ENCODE measurements at places on chromosomes 4 and X.

- no peak for DNase-seq
Measured at GRCh38 chr4:58093352-58093751, 983.2 kb upstream of the IGFBP7 start.

DNA sequence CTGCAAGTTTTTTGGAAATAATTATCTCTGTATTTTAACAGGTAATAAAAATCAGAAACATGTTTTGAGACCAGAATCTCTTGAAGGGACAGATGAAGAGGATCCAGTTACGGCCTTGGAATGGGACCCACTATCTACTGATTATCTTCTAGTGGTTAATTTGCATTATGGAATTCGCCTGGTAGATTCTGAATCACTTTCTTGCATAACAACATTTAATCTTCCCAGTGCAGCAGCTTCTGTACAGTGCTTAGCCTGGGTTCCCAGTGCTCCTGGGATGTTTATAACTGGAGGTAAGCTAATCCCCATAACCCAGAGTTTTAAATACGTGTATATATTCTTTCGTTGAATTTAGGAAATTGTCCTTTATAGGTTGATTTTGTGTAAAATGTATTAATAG lies 59.4 kb downstream of the WDR17 start:
- DNase-seq: no peak

DNA sequence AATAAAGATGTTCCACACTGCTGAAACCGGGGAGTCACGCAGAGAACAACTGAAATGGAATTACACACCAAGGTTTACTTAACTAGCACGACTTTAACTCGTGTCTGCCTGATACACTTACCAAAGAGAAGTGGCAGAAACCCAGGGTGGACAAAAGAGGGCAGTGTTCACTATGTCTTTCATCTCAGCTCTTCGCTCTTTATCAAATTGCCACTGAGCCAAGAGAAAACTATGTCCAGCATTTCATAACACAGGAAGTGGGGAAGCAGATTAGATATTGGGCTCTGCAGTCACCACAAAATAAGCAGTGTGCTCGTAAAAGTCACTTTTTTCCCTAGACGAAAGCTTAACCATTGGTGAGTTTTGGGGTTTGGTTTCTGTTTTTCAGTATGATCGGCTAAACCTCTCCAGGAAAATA lies 155.7 kb downstream of the CHIC2 start:
- peak; percentile 24 for DNase-seq

- no peak for DNase-seq
Measured at GRCh38 chr4:118076958-118077766, 42.9 kb downstream of the NDST3 start.

- no peak for DNase-seq
Measured at GRCh38 chrX:41716767-41717473, 7.1 kb upstream of the GPR82 start.

- no peak for DNase-seq
Measured at GRCh38 chr4:118981171-118981838, 92.7 kb downstream of the SYNPO2 start.

GRCh38 chrX:39152106-39152649 lies 350.9 kb downstream of the MID1IP1 start:
- DNase-seq: no peak

DNA sequence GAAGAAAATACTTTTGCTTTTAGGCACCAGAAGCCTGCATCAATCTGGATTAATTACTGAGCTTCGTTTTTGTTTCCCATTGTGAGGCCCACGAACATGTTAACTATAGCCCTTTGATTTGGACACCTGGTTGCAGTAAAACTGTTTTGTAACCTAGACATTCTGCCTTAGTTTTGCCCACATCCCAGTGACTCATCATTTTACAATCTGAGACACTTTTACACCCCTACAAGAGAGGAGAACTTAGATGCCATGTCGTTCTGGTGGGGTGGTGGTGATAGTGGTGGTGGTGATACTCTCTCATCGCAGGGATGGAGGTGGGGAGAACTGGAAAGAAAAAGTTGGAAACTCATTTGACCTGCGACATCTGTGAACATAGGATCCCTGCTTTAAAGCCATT lies 1257.2 kb downstream of the ADGRL3 start:
- no peak for DNase-seq

DNA sequence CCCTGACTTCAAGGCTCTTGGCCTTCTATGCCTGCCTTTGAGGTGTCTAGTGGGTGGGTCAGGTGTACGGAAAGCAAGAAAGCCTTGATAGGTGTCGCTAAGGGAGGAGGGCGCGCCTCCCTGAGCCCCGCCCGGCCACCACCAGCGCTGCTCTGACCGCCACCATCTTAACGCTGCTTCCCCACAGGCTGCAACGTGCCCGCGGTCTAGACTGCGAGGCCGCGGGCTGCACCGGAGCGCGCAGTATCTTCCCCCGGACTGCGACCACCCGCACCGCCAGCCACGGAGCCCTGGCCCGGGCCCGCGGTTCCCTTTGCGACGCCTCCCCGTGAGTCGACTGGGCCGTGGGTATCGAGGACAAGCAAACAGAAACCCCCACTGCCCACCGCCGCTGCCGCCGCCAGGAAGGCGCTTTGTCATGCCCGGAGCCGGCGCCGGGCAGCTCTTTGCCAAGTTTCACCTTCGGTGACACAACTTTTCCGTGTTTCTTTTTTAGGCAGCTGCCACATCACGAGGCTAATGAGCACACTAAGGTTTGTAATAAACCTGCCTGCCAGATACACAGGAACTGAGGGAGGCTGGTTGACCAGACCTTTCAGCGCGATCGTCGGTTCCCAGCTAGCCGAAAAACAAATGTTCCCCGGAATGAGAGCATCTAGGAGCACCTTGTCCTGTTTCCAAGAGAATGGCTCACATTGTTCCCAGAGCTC lies 335.8 kb upstream of the F9 start:
- no peak for DNase-seq

DNA sequence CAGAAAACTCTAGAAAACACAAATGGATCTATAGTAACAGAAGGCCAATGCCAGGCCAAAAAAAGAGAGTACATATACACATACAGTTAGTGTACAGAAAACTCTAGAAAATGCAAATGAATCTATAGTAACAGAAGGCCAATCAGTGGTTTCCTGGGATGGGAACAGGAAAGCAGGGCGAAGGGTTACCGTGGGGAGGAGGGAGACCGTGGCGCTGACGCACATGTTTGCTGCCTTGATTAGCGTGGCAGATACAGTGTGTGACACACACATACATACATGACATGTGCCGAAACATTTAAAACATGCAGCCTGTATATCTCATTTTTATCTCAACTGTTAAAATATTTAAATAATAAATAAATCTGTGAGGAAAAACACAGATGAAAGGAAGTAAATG lies 14.7 kb downstream of the GAK start:
- no peak for DNase-seq

DNA sequence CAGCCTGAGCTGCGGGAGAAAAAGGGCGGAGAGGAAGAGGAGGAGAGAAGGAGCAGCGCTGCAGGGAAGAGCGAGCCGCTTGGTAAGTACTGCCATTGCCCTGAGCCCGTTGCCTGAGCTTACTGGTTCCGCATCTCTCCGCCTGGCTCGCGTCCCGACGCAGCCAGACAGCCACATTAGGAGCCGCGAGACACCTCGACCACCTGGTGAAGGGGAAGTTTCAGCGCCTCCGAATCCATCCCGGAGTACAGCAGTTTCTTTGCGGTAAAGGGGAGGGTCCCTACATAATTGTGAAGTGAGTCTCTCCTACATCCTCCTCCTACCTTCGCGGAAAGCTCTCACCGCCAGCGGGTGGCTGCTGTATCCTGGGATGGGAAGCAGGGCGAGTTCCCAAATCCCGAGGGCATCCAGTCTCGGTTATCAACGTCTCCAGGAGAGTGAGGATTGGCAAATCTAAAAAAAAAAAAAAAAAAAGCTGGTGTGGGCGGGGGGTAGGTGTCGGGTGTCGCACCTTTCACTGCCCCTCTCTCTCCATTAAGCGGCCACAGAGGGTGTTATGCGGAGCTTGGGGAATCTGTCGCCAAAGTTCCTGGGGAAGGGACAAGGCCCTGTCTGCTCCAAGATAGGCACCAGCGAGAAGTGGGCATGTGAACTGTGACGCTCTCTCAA lies 7.9 kb downstream of the TBX22 start:
- no peak for DNase-seq

GRCh38 chr4:136112116-136112515 lies 1420.2 kb downstream of the PCDH18 start:
- peak; percentile 74 for DNase-seq

GRCh38 chrX:15384304-15384703 lies at the start of gene VEGFD:
VEGFD (minus strand) TSS chrX:15384413; CDS start chrX:15383946, 467 bp downstream.
- no peak for DNase-seq

DNA sequence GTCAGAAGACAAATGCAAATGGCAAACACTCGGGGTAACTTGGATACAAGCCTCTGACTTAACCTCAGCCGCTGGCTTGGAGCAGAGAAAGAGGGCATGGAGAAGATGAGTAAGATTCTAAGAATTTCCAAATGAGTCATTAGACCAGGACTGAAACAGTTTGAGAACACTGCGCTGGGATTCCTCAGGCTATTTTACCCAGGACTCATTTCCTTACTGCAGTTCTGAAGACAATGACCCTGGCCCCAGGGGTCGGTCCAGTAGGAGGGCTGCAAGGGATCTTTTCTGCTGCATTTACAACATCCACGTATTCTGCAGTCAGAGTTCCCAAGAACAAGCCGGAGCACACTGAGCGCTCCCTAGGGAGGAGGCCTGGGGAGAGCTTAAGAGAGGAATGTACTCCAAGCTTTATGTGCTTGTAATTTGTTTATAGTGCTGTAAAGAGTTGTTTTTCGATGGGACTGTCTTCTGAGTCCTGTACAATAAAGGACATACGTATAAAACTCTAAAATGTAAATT lies 27.3 kb upstream of the SORBS2 start:
- no peak for DNase-seq

GRCh38 chrX:1212532-1212931 lies at the start of gene CRLF2:
CRLF2 (minus strand) TSS chrX:1212649; CDS start chrX:1212634, 15 bp downstream.
- DNase-seq: no peak

DNA sequence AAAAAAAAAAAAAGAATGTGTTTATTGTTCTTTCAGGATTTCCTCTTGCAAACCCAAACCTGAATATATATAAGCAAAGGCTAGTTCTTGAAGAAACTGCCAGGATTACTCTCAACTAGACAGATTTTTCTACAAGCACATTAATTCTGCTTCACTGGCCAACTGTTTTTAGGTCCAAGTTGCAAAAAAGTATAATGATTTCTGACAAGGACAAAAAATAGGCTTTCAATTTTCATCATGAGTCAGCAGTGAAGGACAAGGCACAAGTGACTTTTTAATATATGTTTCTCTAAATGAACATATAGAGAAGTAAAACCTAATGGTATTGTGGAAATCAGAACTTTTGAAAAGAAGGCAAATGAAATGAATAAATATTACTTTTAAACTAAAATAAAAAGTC lies 73.7 kb downstream of the ELOVL6 start:
- no peak for DNase-seq

DNA sequence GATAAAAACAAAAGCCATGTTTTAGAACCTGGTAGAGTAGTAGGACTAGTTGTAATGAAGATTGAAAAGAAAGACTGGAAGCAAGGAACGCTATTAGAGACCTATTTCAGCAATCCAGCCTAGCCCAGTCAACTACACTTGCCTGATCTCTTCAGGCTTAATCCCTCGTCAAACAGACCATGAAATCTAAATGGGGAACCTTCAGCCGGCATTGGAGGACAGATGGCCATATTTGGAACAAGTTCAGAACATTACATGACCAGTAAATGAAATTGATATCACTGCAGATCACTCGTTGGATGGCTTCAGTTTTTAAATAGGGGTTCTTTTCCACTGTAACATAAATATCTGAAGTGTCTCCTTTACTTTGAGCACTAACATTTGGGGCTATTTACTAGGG lies 84.8 kb upstream of the WDR44 start:
- no peak for DNase-seq

GRCh38 chr4:132332932-132333723 lies 816.0 kb upstream of the PCDH10 start:
- no peak for DNase-seq

DNA sequence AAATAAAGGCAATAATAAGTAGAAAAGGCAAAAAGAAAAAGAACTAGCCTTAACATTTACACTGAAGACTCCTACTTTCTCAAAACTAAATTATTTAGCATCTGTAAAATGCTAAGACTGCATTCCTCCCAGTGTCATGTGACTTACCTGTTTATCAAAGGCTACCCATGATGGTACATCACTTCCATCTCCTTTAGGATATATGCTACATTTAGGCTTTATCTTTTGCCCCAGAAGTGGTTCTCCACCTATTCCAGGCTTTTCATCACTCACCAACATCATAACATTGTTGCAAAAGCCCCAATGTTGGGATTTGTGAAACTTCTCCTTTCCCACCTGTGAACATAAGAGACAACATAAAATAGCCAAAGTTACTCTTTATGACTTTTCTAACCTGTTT lies 31.1 kb downstream of the EFHC2 start:
- DNase-seq: no peak

GRCh38 chrX:142251680-142252079 lies 46.6 kb upstream of the MAGEC2 start:
- no peak for DNase-seq

- no peak for DNase-seq
Measured at GRCh38 chr4:1557221-1557597, 126.9 kb downstream of the FAM53A start.

DNA sequence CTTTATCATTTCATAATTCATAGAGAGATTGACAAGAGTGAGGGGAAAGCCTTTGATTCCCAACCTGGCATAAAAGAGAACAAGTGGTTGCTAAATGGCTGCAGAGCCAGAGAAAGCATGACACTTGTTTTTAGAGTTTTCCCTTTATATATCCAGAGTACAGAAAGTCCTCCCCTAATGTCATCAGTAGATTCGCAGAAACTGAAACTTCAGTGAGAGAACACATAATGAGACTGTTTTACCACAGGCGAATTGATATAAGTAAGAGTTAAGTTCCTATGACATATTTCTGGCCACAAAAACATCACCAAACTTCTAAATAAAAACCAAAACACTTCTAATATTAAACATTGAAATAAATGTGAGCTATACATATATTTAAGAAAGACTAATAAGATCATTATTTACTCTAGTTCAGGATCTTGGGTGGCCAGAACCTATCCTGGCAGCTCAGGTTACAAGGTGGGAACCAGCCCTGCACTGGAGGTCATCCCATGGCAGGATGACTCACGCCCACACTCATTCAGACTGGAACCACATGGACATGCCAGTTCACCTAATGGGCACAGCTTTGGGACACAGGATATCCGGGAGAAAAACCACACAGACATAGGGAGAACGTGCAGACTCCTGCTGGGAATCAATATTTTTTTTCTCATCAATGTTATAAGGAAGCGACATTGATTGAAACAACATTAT lies 35.5 kb downstream of the NWD2 start:
- DNase-seq: no peak

- DNase-seq: no peak
Measured at GRCh38 chr4:66091786-66092185, 421.5 kb upstream of the EPHA5 start.

DNA sequence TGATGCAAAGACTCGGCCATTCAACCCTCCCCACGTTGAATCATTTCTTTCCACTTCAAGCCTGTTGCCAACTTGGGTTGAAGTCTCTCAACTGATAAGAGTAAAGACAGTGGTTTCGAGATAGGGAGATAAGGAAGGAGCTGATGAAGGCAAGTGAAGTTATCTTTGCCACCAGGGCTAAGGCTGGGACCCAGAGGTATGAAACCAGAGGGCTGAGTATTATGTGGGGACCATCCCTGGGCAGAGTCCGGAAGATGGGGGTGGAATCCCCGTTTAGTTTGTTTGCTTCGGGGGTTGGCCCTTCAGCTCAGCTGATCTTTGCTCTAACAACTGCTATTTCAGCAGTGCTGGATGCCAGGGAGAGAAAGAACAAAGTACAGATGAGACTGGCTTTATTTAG lies 2.3 kb upstream of the XPNPEP2 start:
- no peak for DNase-seq
